ENCODE measurements at places on chromosomes 2 and 18.

DNA sequence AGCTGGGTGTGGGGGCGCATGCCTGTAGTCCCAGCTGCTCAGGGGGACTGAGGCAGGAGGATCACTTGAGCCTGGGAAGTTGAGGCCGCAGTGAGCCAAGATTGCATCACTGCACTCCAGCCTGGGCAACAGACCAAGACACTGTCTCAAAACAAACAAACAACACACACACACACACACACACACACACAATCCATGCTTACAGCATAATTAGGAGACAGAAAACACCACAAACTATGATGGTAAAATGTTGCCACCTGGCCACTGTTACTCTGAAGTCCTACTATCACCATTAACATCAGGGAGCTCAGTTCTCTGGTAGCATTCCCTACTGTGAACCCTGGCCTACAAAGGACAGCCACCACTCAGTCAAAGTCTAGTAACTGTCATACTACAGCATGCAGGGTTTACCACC lies 18.3 kb downstream of the DNPEP start:
- no peak for DNase-seq

DNA sequence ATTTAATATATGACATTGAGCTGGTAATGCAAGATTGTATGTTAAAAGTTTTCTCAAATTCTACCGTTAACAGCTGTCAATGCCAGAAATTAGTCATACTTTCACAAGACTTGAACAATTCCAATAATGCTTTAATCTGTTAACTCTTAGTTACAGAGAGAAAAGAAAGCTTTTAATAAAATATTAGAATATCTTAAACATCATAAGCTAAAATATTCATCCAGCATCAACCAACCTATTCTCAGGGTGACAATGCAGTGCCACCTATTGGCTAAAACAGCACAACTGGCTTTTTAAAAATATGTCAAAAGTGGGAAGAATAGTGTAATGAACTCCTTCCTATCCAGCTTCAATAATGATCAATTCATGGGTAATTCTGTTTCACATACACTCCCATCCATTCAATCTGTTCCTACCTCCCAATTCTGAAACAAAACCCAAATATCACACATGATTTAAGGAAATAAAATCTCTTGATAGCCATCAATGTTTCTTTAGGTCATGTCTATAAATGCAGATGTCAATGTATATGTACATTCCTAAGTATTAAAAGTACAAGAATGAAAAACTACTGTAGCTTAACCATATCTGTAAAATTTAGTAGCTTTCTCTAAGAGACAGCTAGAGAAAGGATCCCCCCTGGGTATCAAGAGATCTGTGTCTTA lies 79.8 kb upstream of the CCDC141 start:
- DNase-seq, result no peak

DNA sequence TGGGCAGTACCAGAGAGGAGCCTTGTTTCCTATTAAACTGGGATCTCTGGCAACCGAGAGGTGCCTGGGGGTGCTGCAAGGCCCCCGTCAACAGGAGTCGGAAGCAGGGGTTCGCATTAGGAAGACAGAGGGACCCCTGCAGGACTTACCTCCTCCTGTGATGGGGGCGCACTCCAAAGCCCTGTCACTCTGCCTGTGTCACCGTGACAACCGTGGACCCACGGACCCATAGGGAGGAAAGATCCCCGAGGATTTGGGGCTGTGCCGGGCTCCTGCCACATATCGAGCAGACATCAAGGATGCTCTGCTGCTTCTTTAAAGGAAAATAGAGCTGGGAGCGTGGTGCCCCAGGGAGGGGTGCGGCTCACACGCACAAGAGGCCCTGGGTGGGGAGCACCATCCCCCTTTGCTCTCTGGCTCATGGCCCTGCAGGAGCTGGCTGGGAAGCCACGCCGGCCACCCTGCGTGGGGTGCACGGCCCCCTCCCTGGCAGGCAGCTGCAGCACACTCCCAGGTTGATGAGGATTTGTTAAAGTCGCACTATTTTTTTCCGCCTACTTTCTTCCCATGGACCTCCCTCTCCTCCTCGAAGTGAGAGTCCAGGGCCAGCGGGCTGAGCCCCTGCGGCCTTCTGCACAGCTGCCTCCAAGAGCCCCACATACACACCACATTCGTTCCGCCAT lies 167.5 kb downstream of the TWIST2 start:
- DNase-seq, result no peak

GRCh38 chr2:215624423-215624829 lies 188.6 kb upstream of the FN1 start:
- DNase-seq, result no peak

- no peak for DNase-seq
Measured at GRCh38 chr18:2826581-2826980, 20.2 kb upstream of the EMILIN2 start.

DNA sequence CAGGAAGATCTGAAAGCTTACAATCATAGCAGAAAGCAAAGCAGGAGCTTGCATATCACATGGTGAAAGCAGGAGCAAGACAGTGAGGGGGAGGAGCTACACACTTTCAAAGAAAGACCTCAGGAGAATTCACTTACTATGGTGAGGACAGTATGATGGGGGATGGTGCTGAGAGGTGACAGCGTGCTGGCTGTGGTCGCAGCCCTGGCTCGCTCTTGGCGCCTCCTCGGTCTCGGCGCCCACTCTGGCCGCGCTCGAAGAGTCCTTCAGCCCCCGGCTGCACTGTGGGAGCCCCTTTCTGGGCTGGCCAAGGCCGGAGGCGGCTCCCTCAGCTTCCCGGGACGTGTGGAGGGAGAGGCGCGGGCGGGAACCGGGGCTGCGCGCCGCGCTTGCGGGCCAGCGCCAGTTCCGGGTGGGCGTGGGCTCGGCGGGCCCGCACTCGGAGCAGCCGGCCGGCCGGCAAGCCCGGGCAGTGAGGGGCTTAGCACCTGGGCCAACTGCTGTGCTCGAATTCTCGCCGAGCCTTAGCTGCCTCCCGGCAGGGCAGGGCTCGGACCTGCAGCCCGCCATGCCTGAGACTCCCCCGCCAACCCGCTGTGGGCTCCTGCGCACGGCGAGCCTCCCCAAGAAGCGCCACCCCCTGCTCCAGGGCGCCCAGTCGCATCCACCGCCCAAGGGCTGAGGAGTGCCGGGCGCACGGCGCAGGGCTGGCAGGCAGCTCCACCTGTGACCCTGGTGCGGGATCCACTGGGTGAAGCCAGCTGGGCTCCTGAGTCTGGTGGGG lies 131.9 kb upstream of the SPATS2L start:
- no peak for DNase-seq

GRCh38 chr2:7593360-7593759 lies 676.1 kb downstream of the RNF144A start:
- DNase-seq, result no peak

DNA sequence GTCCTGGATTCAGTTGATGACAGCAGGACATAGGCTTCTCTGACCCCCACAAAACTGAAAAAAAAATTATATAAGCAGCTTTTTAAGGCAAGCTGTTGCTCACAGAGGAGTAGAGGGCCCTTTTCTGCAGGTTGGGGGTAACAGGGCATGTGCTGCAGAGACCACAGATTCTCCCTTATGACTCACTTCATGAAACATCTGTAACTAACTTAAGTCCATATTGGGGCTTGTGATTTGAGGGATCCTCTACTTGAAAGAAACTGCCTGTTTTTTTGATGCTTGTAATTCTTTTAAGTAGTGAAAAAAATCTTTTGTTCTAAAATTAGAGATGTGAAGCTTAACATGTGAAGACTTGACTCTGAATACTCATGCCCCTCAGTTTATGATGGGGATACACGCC lies 33.4 kb downstream of the XRCC5 start:
- no peak for DNase-seq

DNA sequence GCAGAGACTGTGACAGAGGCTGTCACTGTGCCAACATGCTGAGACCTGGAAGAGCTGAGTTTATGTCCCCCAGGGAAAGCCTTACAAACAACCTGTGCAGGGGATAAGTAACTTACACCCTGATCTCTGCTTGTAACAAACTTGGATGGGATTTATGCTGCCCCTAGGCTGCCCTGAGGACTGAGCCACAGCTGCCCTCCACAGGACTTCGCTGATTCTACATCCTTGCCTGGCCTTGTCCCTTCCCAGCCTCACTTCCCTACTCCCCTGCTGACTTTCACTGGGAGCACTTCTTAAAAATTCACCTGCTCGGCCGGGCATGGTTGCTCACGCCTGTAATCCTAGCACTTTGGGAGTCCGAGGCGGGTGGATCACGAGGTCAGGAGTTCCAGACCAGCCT lies 45.9 kb upstream of the ASAP2 start:
- DNase-seq, result no peak

DNA sequence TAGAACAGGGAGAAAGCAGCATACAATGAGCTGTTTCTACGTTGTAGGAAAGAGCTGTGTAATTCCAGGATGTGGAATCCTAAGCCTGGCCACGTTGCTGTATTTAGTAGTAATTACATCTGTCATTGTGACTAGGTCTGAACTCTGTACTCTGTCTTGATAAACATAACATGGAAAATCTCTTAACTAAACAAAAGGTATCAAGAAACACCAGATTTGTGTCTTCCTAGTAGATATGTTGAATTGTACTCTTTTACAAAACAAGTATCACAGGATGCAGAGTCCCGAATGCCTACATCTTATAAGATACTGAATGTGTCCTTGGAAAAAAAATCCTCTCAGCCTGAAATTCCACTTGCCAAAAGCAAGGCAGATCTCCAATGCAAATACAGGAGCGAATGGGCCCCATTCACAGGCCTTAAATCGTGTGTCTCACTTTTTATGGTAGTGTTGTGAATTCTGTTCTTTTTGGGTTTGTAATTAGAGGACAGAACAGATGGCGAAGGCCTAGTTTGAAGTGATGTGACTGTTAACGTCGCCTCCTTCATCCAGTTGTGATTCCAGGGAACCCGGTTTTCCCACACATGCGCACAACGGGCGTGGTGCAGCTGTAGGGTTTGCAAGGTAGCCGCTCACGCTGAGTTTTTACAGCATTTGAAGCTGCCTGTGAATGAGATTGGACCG lies 246.5 kb downstream of the GBX2 start:
- no peak for DNase-seq

DNA sequence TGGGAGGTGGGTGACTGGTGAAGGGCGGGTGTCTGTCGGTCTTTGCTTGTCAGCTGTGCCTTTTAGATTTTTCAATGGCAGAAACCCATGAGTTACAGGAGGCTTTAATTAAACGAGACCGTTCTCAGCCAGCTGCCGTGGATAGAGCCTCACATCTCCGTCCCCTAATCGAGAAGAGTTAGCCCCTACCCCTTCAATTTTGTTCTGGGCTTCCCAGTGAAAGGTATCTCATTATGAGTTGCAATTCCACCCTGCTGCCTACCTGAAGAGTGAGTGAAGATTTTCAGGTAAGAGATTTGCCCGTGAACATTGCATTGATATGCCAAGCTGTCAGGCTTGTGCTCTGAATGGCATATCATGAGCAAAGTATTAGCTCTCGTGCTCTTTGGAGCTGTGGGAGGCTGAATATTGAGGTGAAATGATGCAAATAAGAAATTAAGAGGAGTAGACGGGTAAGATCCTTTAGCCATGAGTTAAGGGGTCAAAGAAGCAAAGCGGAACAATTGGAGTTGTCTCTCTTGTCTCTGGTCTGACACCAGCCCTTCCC lies 118.7 kb upstream of the MSTN start:
- no peak for DNase-seq

GRCh38 chr2:201407265-201407664 lies 44.0 kb downstream of the TRAK2 start:
- no peak for DNase-seq

- DNase-seq, result no peak
Measured at GRCh38 chr2:190649035-190649797, at the start of gene NAB1. Gene NAB1, plus strand, starts transcription at chr2:190649083. Its CDS starts 10,094 bp downstream, at chr2:190659177.

DNA sequence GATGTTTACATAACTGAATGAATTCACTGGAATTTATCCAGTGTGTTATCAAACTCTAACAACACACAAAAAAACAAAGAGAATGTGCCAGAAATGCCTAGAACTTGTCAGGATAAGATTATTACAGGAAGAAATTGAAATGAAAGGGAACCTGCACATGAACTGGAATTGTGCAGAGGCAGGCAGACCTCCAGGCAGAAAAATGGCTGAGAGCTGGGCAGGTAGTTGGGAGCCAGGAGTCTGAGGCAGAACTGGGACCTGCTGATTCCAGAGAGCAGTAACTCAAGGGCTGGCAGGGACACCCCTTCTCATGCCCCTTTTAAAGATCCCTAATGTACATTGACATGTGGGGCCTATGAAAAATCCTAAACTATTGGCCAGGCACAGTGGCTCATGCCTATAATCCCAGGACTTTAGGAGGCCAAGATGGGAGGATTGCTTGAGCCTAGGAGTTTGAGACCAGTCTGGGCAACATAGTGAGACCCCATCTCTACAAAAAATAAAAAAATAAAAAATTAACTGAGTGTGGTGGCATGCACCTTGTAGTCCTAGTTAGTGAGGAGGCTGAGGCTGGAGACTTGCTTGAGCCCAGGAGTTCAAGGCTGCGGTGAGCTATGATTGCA lies 674 bp upstream of the SP110 start:
- no peak for DNase-seq

- DNase-seq, result no peak
Measured at GRCh38 chr18:68316636-68317035, 398.3 kb downstream of the TMX3 start.

DNA sequence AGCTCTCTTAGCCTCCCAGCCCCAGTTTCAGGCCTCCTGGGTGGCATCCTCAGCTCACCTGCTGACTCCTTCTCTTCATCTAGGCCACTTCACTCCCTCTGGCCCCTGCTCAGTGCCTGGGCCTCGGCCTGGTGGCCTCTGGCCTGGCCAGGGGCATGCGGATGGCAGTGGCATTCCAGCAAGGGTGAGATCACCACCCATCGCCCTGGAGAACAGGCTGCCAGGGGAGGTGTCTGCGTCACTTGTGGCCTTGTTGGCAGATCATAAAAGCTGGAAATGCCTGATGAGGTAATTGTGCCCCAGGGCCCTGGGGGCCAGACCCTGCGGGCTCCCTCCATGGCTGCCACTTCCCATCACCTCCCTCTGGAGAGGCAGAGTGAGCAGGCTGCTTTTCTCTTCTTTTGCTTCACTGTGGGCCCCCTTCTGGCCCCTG lies 72.5 kb upstream of the SMAD2 start:
- DNase-seq, result no peak

DNA sequence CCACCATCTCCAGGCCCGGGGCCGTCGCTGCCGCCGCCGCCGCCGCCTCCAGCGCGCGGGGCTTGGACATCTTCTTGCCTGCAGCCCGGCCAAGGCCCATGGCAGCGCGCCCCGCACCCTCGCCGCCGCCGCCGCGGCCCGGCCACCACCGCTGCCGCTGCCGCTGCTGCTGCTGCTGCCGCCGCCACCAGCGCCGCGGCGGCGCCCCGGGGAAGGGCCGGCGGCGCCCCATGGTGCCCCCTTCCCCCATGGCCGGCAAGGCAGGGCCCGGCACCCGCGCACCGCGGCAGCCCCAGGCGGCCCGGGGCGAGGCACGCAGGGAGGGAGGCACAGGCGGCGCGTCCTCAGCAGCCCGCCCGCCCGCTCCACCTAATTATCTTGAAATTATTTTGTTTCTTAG lies 3057.4 kb downstream of the RPIA start:
- no peak for DNase-seq

DNA sequence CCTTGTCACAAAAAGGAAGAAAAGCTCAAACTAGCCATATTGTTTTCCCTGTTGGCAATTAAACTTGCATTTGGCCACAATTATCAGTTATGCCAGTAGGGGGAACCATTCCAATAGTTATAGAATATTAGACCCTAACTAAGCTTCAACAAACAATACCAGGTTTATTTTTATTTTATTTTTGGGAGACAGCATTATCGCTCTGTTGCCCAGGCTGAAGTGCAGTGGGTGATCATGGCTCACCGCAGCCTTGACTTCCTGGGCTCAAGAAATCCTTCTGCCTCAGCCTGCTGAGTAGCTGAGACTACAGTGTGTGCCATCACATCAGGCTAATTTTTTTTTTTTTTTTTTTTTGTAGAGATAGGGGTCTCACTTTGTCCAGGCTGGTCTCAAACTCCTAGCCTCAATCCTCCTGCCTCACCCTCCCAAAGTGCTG lies 102.1 kb downstream of the ATAD2B start:
- DNase-seq, result peak; percentile 30

- DNase-seq, result peak; percentile 92
Measured at GRCh38 chr2:216081487-216082116, at the start of the genes PECR and TMEM169. Gene PECR, minus strand, starts transcription at chr2:216081809. Its CDS starts 68 bp downstream, at chr2:216081741. Gene TMEM169, plus strand, starts transcription at chr2:216081919. Its CDS starts 14,045 bp downstream, at chr2:216095964.

All from frontal cortex (tissue), 4 donors.